NB4 (cell line): ENCODE measurements at places on chromosomes 5 and 9.

DNA sequence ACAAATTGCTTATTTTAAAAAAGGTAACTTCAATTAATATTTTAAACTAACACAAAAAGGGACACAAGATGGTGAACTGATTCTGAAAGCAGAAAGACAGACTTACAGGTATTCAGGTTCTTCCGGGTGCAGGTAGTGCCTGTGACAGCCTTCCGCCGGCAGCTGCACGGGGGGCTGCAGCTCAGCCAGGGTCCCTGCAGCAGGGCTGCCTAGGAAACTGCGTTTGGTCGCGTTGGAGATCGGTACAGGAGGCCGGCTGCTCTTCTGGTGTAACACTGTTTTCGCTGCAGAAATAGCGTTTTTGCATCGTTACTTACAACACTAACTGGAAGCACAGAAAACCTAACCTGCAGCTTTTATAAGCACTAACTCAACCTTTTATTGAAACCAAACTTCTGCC lies 80.0 kb downstream of the CAMSAP1 start:
- no peak for DNase-seq

DNA sequence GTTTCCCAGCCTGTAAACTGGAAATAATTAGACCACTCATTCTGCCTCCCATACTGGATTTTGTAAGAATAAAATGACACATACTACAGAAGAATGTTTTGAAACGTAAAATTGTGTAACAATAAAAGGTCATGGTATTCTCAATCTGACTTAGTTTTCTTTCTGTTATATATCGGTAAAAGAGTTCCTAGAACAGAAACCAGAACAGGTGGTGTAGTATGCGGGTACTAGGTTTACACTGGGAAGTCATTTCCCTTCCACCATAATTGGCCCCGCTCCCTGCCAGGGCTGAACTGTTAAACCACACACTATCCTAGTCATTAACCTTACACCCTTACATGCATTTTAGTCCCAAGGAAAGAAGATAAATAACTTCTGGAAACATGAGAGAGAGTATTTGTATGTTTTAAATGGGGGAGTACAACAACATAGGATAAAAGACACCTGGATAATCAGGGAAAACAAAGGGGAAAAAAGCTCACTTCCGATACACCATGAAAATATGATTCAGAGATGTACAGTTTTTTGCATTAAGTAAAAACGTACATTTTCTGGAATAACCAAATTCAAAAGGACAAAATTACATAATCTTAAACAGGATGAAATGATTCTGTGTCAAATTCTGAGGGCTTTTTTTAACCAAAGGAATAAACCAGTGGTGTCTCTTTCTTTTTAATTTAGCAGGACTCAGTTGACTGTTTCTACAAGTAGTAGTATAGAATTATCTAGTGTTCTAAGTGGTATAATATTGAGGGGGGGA lies 199.7 kb downstream of the GLIS3 start:
- DNase-seq = no peak

GRCh38 chr5:142104491-142104890 lies 4.1 kb upstream of the NDFIP1 start:
- DNase-seq = peak; percentile 30

DNA sequence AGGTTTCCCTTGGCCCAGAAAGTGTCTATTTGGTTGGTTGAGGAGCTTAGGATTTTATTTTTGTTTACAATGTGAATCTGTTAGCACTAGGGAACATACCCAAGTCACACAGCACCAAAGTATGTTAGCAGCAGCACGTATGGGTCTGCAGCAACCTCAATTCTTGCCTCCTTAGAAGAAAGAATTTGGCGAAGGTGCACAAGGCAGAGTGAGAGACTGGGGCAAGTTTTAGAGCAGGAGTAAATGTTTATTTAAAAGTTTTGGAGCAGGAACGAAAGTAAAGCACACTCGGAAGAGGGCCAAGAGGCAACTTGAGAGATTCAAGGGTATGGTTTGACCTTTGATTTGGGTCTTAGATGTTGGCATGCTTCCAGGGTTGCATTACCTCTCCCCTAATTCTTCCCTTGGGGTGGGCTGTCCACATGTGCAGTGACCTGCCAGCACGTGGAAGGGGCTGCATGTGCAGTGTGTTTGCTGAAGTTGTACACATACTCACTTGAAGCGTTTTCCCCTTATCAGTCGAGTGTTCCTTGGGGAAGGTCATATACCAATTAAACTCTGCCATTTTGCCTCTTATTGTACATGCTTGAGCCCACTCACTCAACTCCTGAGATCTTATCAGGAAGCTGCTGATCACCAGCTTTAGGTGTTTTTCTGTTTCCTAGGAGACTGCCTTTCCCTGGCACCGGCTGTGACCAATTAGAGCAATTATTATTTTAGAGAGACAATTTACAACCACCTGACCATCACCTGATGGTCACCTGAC lies 64.9 kb upstream of the SHC3 start:
- no peak for DNase-seq

DNA sequence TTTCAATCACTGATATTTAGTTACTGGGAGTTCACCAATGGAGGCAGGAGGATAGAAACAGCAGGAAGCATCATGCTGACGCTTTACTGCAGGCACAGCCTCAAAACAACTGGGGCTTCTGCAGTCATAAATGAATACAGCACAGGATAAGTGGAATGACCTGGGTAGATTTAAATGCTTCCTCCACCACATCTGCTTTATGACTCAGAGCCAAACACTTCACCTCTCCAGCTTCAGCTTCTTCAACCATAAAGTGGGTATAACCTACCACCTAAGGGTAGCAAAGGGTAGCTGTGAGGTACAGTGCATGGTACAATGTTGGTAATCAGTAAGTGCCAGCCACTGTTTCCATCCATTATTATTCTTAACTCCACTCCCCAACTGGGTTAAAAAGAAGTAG lies 28.4 kb downstream of the RASEF start:
- no peak for DNase-seq

DNA sequence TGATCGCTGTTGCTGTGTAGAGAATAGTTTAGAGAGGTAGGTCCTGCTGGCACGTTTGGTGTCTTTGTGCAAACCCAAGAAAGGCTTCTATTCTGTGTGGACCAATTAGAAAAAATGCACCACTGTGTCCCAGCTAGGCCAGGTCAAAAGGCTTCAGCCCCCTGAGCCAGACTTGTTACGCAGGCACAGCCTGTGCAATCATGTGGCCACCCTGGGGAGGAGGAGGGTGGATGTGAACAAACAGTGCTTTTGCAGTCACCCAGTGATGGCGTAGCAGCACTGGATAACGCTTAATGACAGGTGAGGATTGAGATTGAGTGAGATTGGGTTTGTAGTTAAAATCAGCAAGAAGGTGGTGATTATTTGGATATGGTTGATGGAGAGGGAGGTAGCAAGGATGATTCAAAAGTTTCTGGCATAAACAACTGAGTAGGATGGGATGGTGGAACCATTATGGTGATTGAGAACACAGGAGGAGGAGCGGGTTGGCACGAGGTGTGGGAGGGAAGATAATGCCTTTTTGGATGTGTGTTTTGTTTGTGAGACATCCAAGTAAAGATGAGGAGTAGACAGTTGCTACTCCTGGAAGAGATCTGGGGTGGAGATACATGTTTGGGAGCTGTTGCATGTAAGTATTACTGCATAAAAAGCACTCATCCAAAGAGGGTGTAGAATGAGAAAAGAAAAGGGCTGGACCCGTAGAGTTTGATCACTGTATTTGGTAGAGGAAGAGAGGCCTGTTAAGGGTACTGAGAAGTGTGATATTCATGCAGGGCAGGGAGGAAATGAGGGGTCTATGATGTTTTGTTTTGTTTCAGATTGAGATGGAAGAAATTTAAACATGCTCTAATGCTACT lies 6.7 kb downstream of the GCNT1 start:
- no peak for DNase-seq

DNA sequence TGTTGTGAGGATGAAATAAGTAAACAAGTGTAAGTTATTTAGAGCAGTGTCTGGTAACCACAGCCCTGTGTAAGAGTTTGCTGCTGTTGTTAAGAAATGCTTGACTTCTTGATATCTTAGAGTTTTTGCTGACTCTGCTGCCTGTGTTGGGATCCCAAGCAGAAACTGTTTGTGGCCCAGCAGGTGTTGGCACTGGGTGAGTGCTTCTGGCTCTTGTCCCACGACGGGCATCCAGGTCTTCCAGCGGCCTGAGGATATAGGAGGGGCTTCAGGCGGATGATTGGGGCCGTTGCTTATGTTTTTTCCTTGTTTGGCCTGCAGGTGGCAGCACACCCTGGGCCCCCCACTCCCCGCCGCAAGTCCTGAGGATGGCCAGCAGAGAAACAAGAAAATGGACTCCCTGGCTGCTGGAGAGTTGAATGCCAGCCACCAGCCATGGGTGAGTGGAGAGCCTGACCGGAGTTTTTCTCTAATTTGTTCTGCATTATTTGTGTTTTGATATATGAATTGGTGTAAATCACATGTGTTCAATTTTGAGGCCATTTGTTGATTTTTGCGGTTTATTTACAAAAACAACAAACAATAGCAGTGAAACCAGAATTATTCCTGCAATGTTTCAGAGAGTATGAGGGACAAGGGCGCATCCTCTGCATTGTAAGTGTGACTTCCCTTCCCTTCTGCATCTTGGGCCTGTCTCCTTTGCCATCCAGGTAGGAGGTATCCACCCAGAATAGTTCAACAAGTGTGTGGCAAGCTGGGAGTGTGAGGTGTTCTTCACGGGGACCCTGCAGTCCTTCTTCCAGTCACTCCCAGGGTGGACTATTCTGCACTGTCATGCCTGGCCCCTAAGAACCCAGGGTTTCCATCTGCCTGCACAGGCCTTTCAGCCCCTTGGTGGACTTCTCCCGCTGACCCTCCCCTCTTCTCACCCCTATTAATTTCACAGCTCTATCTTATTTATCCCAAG lies 50.3 kb downstream of the SLC22A5 start:
- peak; percentile 84 for DNase-seq

DNA sequence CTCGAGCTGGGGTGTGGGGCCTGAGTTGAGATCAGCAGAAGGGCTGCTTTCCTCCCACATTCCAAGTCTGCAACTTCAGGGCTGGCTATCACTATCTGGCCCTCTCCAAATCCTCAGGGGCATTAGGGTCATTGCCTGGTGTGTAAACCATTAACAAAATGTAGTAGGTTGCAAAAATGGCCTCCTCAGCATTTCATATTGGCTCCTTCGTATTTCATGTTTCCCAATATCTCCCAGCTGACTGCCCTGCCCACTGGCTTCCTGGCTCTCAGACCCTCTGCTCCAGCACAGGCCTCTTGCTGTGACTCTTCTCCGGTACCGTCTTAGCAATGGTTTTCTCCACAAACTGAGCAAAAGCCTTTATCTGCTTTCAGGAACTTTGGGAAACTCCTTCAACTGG lies 113.8 kb downstream of the GADD45G start:
- DNase-seq = no peak

DNA sequence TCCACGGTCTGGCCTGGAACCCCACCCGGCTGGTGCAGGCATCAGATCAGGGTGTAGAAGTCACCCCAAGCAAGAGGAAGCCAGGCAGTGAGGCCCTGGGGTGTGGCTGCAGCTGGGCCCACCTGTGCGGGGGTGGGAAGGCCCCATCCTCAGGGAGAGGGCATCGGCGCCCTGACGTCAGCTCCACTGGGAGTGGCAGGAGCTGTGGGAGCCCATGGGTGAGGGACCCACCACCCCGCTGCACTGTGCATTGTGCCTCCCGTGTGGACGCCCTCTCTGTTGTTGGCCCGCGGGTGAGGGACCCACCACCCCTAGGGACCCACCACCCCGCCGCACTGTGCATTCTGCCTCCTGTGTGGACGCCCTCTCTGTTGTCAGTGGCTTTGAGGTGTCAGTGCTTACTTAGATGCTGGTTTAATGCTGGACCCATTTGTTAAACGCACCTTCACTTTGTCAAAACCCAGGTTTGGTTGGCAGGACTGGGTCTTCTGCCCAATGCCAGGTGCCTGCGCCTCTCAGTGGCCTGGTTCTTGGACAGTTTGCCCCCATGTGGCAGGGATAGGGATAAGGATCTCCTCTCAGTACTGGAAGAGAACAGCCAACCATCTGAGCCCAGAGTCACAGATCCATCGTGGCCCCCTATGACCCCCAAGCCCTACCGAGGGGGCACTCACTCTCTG lies 6.9 kb upstream of the EXOC3 start:
- DNase-seq = peak; percentile 62

DNA sequence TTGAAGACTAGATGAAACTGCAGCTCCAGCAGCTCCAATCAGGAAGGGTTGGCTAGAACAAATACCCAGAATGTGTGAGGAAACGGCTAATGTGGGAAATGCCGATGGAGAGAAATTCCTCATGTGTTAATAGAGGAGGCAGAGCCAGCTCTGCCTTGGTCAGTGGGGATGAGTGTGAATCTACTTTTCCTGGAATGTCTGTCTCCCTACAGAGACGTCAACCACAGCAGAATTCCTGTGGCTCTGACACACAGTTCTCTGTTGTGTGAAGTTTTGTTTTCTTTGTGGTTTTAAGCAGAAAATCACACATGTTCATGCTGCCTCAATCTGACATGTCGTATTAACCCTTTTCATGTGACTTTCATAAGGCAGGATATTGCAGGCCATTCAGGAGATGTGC lies 476.6 kb upstream of the WWC1 start:
- DNase-seq = no peak

DNA sequence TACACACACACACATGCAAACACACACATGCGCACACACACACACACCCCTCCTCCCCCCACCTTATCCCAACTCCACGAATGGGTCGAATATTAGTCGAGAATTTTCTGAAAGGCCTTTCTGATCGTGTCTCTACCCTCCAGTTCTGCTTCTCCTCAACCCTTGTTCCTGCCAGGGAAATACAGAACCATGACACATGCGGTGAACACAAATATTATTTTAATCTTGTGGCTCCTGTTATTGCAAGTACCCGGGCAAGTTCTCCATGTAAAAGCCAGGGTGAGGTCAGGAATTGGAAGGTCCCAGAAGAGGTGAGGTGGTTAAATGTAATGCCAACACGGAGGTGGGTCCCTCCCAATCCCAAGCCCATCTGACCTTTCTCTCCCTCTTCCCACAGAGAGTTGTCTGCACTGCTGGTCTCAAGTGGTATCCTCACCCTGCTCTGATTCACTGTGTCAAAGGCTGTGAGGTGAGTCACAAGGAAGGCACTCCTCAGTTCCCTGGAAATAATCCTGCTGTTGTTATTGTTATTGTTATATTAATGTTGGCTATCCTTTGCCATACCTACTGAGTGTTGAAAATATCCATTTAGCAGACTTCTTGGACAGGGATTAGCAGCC lies 223.7 kb downstream of the PAPPA start:
- DNase-seq = no peak

DNA sequence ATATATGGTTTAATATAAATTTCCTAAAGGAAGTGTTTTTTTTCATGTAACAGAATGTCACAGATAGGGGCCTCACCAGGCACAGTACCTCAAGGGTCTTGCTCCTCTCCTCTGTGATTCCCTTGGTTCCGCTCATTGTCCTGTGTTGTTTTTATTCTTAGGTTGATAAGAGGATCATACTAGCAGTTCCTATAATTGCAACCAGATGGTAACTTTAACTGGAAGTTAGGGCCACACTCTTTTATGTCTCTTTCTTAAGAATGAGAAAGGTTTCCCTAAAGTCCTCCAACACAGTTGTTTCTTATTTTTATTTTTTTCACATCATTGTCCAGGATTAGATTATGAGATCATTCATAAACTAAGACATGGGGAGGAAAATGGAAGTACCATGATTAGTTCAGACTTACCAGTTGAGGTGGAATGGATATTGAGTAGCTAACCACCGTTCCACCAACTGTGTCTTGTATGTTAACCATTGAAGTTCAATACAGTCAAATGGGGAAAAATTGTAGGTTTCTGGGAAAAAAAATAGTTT lies 41.1 kb downstream of the FAM174A start:
- DNase-seq = no peak
